ENCODE measurements at places on chromosomes 1 and 21.
A peak's percentile ranks its signal among the peaks of the same experiment; 100 is the strongest.

GRCh38 chr1:182259968-182260367 is 131.6 kb downstream of the GLUL start:
- no peak for DNase-seq

DNA sequence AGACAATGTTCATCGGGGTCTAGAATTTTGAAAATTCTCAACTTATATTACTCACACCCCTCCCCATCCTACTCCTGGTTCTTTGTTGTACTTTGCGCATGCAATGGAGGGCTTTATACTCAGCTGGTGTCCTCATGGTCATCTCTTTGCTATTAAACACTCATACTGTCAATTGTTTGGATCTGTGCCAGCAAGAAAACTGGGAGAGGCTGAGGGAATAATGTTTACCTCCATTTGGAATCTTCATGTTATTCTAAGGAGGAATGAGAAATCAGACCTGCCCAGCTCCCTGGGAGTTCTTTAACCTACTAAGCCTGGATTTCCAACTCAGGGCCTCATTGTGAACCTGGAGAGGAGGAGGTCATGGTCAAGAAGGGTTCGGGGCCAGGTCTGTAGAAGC is 143.9 kb upstream of the DNAH14 start:
- DNase-seq = no peak

GRCh38 chr1:5962265-5963105 is 29.7 kb downstream of the NPHP4 start:
- DNase-seq = no peak

GRCh38 chr1:94315552-94316116 is 78.2 kb upstream of the ARHGAP29 start:
- no peak for DNase-seq

- DNase-seq = no peak
Observed at GRCh38 chr1:93675931-93676330, 5.7 kb downstream of the BCAR3 start.

GRCh38 chr1:12085643-12086260 is 22.6 kb downstream of the TNFRSF8 start:
- DNase-seq = no peak

GRCh38 chr1:26700711-26701110 is 4.9 kb downstream of the ARID1A start:
- DNase-seq = no peak

DNA sequence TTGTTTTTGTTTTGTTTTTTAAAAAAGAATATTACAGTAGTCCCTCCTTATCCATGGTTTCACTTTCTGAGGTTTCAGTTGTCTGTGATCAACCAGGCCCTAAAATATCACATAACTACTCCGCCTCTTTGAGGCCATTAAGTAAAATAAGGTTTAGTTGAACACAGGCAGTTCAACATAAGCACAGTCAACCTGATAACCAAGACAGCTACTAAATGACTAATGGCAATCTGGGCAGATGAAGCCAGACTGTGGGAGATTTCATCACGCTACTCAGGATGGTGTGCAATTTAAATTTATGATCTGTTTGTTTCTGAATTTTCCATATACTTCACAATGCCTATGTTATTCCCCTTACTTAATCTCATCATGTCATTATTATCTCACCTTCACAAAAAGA is 30.1 kb downstream of the LDLRAD1 start:
- DNase-seq = no peak

- no peak for DNase-seq
Observed at GRCh38 chr1:246787781-246788513, 63.7 kb downstream of the SCCPDH start.

DNA sequence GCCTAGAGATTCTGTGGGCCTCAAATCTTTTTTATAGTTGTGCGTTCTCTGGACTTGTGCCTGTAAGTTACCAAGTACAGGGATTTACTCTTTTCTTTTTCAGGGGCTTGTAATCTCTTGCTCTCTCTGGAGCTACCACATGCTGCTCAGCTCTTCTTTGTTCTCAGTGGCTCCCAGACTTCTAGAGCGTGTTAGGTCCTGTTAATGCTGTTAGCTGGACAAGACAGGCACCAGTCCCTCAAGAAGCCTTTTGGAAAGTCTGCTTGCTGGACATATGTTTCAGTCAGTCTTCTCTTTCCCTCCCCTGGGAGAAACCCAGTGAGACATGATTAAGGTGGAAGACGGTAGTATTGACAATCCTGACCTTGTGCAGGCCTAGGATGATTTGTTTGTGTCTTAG is 29.4 kb downstream of the KCNK2 start:
- DNase-seq = no peak

GRCh38 chr21:46059195-46059594 is 38.7 kb upstream of the COL6A2 start:
- DNase-seq = no peak

DNA sequence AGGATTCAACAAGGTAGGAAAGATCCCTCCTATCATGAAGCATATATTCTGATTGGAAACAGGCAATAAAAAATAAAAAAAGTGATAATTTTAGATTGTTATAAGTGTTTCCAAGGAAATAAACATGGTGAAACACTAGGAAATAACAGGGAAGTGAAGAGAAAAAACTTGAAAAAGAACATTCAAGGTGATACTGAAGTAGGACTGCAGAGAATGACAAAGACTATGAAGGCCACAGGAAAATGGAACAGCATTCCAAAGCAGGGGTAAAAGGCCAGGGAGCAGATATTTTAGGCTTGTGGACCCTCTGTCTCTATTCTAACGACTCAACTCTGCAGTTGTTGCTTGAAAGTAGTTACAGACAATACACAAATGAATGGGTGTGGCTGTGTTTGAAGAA is 7.9 kb downstream of the ANKRD45 start:
- DNase-seq = no peak

DNA sequence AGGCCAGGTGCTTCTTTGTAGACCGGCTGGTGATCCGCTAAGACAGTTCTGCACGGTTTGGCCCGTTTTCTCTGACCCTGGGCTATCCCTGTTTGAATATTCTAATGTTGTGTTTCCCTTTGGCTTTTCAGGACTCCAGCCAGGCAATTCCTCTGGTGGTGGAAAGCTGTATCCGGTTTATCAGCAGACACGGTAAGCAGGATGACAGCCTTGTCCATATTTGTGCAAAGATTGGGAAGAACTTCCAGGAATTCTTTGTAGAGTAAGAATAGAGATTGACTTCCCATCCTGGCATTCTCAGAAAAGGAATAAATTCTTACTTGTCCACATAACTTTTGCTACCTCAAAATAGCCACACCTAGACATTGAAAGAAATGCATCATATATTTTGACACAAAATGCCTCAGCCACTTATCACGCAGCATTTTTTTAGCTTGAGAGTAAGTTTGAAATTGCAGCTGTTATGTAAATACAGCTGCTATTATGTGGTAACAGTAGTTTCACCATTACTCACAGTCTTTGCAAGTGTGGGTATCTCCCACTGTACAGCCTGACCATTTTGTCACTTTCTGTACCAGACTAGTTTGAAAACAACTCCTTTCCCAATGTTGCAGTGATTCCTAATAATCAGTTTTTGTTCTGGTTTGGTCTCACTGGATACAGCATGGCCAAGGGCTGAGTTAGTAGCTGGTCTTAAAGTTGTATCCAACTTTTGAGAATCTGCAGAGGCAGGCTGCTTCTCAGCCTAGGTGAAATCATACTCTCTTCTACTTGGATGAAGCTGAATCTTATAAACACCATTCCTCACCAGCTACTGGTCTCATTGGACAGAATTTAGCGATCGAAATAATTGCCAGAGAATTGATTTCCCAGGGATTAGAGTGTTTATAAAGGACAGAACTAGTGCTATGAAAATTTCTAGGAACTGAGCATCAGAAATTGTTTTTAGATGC is 40.0 kb upstream of the IKBKE start:
- DNase-seq = no peak

- peak; percentile 2 for DNase-seq
Observed at GRCh38 chr21:25934771-25935224, 200.0 kb downstream of the GABPA start.

DNA sequence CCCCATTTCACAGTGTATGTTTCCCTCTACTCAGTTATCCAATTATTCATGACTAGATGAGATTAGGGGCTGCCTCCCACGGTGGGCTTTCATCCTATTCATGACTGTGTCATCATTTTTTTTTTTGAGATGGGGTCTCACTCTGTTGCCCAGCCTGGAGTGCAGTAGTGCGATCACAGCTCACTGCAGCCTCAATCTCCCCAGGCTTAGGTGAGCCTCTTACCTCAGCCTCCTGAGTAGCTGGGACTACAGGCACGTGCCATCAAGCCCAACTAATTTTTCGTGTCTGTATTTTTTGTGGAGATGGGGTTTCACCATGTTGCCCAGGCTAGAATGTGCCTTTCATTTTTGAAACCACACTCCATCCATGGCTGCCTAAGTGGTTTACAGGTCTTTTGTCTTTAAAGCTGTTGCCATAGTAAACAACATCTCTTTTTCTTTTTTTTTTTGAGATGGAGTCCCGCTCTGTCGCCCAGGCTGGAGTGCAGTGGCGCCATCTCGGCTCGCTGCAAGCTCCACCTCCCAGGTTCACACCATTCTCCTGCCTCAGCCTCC is 60.0 kb downstream of the PIK3CD start:
- DNase-seq = no peak

- no peak for DNase-seq
Observed at GRCh38 chr1:240173836-240174235, 82.2 kb downstream of the FMN2 start.

GRCh38 chr1:202697038-202697437 is 13.2 kb downstream of the SYT2 start:
- no peak for DNase-seq

DNA sequence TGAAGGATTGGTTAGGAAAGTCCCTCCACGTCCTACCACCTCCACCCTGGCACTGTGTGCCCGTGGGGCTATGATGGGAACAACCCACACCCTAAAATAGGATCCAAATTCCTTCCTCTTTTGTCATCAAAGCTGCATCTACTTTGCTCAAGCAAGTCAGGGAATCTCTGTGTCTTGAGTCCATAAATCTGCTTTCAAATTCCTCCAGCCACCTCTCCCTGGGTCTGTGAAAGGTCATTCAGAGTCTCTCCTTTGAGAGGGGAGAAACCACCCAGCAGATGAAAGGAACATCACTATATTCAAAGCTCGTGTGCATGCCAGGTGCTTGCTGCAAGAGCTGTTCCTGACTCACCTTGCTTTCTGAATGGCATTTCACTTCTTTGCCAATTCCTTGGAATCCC is 243.6 kb downstream of the TM2D1 start:
- no peak for DNase-seq

DNA sequence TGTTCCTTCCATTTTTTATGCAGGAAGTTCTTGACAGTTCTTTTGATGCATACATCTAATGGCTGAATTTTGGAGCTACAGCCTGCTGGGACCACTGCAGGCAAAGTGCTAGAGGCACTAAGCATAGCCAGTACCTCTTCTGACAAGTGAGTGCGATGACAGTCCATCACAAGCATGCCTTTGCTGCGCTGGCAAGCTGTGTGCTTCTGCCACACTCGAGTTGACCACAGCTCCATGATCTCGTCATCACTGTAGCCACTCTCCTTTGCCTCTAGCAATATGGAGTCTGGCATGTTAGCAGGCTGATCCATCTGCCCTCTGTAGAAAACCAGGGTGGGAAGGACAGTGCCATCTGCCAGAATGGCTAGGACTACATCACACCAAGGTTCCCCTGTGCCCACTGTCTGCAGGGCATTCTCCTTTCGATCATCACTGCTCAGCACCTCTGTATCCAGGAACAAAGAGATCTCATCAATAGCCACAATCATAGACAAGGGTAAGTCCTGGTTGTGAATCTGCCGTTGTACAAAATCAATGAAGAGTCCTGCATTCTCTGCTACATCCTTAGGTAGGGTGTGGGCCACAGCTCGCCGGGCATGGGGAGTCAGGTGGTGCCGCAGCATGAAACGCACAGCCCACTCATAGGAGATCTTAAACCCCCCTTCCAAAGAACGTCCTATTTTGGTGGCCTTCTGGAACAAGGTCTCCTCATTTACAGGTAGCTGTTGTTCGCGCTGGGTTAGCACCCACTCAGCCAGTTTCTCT is 6.0 kb downstream of the PSMB4 start:
- no peak for DNase-seq

- peak; percentile 24 for DNase-seq
Observed at GRCh38 chr1:26471498-26472319, 531 bp upstream of the HMGN2 start.

GRCh38 chr1:155888481-155888880 is 22.7 kb downstream of the RIT1 start:
- no peak for DNase-seq

DNA sequence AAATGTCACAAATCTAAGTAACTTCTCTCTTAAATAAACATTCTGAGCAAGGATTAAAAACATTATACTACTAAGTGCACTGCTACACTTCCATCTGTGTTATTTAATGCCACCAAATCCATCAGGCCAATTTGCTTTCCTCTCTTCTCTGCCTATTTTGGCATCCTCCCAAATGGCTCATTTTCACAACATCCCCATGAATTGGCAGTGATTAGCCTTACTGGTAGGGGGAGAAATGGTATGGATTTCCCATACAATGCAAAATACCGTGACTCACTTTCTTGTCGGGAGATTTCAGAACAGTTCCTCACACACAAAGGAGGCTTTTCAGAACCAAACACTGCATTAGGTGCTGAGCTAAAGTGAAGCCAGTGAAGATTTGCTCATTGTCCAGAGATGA is 195.7 kb downstream of the MIS18A start:
- DNase-seq = no peak

- no peak for DNase-seq
Observed at GRCh38 chr1:203304391-203304918, 864 bp upstream of the BTG2 start.

DNA sequence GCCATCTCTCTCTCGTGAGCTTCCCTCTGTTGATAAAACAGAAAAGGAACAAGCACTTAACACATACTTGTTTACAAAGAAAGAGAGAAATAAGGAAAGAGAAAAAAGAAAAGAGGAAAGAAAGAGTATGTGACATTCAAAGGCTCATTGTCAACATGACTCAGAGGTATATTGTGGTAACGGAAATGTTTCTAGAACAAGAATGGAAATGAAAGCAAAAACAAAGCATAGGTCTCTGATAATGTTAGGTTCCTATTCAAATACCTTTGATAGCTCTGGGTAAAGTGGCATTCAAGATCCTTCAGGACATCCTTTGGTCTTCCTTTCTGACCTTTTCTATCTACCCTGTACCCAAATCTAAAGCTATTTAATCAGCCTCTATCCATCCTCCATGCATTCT is 67.4 kb upstream of the DMRTA2 start:
- no peak for DNase-seq

- DNase-seq = no peak
Observed at GRCh38 chr21:30349572-30349971, 1.2 kb upstream of the KRTAP23-1 start.

DNA sequence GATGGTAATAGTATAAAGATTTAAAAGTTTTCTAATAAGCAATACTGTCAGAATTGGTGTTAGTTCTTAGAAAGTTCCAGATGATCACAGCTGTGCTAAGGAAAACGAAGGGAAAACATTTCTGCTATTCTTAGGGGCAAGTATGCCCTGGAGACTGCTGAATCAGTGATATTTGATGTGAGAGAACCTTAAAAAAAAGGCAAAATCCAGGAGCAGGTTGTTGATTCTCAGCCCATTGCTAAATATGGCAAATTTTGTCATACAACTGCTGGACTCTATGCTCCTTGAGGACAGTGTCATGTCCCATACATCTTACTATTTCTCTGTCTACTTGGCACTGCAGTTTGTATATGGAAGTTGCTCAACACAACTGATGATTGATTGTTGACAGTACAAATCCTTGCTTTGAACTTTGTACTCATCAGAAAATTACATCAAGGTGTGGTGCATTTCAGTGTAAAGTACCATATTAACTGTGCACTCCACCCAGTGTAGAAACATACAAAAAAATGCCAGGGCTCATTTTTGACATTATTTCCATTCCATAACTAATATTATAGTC is 10.9 kb downstream of the CRCT1 start:
- DNase-seq = no peak

Measured in stimulated activated CD4-positive, alpha-beta T cell treated with anti-CD3 and anti-CD28 coated beads, Interleukin-4, amount 100 ng/mL, for 48 hours (primary cell).